ENCODE measurements at places on chromosomes 12 and 14.

GRCh38 chr14:60775296-60775695 lies 40.7 kb downstream of the MNAT1 start:
- no peak for DNase-seq

DNA sequence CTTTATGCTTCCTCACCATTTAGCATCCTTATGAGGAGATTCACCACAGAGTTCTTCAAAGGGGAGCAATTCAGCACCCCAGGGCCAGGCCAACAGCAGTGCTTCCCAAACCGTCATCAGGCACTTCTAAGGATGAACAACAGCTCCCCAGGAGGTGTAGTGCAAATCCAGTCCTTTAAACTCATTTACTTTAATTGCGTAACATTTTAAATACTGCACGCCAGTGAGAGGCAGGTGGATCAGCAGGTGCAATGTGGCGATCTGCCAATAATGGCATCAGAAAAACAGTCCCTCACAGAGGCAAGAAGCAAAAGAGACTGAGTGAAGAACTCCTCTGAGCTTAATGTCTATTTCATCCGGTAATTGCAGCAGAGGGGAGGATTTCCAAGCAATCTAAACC lies 770.9 kb upstream of the FOXG1 start:
- DNase-seq, result peak; percentile 97

GRCh38 chr12:115473257-115473956 lies 789.4 kb upstream of the TBX3 start:
- DNase-seq, result no peak

GRCh38 chr12:25789541-25789944 lies 168.9 kb upstream of the RASSF8 start:
- DNase-seq, result no peak

DNA sequence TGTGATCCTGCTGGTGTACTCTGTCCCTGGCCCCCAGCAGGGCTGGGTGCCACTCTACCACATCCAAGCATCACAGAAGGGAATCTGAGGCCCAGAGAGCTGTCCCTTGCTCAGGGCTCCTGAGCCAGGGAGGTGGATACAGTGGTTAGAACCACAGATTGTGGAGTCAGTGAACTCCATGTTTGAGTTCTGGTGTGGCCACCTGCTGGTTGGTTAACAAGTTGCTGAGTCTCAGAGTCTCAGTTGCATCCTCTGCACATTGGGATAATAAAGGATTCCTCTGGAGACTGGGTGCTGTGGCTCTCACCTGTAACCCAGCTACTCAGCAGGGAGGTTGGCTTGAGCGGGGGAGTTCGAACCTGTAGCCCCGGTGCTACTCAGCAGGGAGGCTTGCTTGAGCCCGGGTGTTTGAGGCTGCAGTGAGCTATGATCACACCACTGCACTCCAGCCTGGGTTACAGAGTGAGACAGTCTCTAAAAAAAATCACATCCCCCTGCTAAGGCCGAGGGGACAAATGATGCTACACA lies 39.4 kb downstream of the MVK start:
- DNase-seq, result no peak
